Activated T-helper 2 cell treated with anti-CD3 and anti-CD28 coated beads, Interferon-gamma antibody, Interleukin-2, Interleukin-4, amounts not matched to agents 10 μg/mL and 5 μg/mL and 100 μg/mL, durations not matched to agents 14 hours and 24 hours and 36 hours (primary cell): ENCODE measurements at places on chromosomes 6 and 20. TPM values are rescaled to one million over a fixed set of nuclear protein-coding genes. Genes with fewer than 3 reads are reported as not detected.

DNA sequence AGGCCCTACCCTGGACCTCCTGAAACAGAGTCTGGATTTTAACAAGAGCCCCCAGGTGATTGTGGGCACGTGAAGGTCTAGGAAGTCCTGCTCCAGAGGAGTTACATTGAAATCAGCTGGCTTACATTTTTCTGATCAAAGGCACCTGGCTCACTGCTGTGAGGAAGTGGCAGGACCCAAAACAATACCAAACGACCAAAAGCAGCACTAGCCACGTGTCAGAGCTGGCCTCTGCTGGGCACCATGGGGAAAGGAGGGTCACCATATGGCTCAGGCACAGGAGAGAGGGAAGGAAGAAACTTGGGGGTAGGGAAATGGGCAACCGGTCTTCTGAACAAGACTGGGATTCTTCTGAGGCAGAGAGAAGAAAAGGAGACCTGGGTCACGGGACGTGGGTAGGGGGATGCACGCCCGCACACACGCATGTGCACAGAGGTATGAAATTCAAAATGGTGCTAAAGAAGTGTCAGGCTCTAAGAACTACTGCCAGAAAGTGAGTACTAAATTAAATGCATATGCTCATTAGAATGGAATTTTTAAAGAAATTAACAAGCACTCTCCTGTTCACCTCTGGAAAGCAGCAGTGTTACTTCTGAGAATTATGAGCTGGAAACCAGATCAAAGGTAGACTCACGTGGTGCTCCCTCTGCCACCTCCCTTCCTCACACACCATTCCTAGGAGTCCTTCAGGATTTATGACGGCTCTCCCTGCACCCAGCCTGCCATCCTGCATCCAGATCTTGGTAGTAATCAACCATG is 113.6 kb downstream of the TRERF1 start:
- DNase-seq, result no peak

DNA sequence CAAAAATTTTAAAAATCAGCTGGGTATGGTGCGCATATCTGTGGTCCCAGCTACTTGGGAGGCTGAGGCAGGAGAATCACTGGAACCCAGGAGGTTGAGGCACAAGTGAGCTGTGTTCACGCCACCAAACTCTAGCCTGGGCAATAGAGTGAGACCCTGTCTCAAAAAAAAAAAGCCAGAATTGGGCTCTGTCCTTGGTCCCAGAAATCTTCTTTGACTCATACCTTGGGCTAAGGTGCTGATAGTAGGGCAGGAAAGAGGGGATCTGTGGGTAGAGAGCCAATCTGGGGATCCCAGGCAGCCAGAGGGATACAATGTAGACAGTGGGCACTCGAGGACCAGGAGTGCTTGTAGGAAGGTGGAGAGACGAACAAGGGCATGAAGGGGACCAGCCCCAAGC is 13.3 kb downstream of the ETV7 start:
- DNase-seq, result no peak

DNA sequence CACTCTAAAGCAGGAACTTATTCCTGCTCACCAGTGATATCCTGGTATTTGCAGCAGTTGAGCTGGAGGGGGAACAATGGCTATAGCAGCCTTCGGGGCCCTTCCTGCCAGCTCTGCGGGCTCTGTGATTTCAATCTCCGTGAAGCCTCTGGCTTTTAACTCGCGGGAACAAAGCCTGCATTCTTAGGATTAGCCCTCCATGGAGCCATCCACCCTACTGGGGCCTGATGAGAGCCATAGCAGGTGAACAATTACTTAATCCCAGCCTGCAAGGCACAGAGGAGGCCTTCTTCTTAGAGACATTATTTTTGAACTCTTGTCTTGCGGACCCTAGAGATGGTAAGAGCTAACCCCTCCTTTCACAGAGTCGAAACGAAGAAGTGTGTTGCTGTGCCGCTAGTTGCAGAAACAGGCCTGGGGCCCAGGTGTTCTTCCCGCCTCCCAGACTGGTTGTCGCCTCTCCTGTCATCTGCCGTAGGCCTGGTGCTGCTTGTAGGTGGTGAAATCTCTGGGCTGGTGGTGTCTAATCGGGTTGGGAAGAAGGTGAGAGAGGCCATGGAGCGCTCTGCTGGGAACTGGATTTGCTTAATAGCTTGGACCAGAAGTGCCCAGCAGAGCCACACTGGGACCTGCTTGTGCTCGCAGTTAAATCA is 9.7 kb downstream of the GHRH start:
- no peak for DNase-seq

DNA sequence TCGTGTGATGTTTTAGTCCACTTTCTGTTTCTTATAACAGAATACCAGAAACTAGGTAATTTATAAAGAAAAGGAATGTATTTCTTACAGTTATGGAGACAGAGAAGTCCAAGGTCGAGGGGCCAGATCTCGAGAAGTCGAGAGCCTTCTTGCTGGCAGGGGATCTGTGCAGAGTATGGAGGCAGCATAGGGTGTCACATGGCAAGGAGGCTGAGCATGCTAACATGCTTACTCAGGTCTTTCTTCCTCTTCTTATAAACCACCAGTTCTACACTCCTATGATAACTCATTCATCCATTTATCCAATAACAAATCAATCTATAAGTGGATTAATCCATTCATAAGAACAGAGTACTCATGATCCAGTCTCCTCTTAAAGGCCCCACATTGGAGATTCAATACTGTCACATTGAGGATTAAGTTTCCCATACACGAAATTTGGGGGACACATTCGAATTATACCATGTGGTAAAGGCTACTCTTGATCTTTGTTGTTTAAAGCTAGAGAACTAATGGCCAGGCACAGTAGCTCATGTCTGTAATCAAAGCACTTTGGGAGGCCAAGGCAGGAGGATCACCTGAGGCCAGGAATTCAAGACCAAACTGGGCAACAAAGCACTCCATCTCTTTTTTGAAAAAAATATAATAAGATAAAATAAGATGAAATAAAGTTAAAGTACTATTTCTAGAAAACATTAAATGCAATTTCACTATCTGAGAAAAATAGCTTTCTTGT is 2.1 kb downstream of the GOPC start:
- no peak for DNase-seq

- DNase-seq, result no peak
These were observed 3.9 kb downstream of the MAP7 start for GRCh38 chr6:136546331-136546730.

GRCh38 chr6:13234130-13234529 is 94.2 kb downstream of the TBC1D7 start:
- no peak for DNase-seq

DNA sequence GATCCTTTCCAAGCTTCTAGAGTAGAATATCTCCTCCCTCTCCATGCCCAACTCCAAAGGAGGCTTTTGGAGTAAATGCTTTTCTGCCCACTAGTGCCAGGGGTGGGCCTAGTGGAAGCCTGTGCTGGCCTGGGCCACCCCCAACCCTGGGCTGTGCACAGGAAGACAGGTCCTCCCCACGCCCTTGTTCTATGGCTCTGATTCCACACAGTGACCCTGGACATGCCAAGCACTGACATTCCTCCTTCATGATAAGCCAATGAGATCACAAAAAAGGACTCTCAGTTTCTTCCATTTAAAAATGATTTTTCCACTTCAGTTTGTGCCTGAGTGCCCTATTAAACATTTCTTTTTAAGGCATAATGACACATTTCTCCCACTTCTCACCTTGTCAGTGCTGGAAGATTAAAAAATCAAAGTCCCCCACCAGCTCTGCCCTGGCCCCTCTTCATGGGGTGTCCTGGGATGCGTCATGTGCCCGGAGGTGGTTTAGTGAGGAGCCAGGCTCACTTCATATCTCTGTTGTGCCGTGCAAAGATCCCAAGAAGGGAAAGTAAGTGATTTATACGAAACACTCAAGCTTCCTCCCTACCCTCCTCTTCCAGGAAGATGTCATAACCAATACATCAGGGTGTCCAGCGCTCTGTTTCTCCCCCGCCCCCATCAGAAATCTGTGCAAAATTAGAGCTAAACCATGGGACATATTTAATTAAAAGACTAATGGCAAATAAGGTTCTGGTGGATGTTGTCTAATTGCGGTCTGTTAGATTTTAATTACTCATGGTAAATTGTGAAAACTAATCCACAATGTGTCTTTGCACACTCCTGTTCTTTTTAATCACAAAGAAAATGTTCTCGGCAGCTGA is 255.0 kb downstream of the NRN1 start:
- no peak for DNase-seq

DNA sequence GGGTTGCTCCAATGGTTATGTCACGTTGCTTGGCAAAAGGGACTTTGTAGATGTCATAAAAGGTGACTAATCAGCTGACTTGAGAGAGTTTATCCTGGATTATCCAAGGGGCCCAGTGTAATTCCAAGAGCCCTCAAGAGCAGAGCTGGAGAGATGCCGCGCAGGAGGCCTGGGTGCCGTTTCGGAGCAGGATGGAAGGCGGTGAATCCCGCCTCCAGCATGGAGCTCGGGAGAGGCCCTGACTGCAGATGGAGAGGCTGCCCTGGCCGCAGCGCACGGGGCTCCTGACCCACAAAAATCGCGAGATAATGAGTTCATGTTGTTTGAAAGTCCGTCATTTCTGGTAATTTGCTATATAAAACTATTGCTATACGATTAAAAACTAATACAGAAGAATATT is 219.8 kb downstream of the ZDHHC14 start:
- no peak for DNase-seq

GRCh38 chr20:3674995-3675900 is 6.6 kb downstream of the ADAM33 start:
- no peak for DNase-seq

DNA sequence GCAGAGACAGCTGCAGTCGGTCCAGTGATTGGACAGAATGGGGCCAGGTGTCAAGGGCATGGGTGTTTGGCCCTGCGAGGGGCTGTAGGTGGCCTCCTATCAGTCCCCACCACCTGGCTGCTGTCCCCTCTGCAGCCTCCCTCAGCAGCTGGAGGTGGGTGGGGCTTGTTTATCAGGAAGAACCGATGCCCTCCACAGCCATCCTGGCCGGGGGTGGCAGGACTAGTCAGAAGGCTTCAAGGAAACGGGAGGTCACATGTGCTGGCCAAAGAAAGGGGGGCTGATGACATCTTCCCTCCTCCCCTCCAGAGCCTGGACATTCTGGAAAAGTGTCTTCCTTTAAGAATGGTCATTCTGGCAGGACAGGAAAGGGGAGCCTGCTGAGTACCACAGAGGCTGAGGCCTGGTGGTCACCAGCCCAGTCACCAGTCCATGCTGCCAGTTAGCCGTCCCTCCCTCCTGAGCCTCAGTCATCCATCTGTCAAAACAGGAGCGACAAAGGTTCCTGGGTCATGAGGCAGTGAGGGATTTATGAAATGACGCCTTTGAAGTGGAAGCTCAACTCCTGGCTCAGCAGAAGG is 4.1 kb downstream of the FAM210B start:
- no peak for DNase-seq

Gene MEI4
- not detected in 2 replicates for total RNA-seq

DNA sequence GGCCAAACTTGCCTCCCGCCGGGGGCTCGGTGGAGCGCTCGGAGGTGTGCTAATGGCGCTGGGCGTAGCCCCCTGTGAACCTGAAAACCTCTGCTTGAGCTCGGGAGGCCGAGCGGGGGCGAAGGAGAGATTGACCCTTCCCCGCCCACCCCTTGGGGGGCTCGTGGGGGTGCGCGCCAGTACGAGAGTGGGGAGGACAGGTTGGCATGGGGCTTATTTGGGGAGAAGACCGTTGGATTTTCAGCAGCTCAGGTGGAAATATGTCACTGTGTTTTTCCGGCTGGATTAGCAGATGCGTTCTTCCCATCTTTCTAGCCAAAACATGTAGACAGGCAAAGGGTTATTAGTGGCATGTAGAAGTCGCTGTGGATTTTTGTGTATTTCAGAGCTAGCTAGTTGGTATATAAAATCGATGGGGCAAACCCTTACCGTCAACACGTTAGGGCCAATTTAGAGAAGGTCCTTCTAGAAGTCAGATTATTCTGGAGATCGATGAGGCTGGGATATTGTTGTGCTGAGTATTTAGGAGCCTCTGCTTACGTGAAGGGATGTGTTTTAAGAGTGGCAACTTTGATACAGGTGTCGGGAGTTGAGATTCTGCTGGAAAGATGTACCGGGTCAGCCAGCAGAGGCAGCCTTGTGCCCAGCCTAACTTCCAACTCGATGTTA is 525 bp downstream of the NCOA7 start:
- peak; percentile 37 for DNase-seq

Gene ENPP3
- total RNA-seq, result 16.3 and 18.7 TPM in 2 replicates

- no peak for DNase-seq
These were observed 107.9 kb upstream of the KCNK16 start for GRCh38 chr6:39430446-39430845.

- no peak for DNase-seq
These were observed 293.2 kb downstream of the QKI start for GRCh38 chr6:163707387-163708355.

GRCh38 chr20:13022401-13023155 is 13.8 kb downstream of the SPTLC3 start:
- no peak for DNase-seq

Gene TINAG
- not detected in 2 replicates for total RNA-seq

Gene EYA4
- total RNA-seq, result not detected in 2 replicates

Gene RAB44
- not detected in 2 replicates for total RNA-seq

- DNase-seq, result no peak
These were observed 91.9 kb downstream of the MYLK4 start for GRCh38 chr6:2658788-2659187.

DNA sequence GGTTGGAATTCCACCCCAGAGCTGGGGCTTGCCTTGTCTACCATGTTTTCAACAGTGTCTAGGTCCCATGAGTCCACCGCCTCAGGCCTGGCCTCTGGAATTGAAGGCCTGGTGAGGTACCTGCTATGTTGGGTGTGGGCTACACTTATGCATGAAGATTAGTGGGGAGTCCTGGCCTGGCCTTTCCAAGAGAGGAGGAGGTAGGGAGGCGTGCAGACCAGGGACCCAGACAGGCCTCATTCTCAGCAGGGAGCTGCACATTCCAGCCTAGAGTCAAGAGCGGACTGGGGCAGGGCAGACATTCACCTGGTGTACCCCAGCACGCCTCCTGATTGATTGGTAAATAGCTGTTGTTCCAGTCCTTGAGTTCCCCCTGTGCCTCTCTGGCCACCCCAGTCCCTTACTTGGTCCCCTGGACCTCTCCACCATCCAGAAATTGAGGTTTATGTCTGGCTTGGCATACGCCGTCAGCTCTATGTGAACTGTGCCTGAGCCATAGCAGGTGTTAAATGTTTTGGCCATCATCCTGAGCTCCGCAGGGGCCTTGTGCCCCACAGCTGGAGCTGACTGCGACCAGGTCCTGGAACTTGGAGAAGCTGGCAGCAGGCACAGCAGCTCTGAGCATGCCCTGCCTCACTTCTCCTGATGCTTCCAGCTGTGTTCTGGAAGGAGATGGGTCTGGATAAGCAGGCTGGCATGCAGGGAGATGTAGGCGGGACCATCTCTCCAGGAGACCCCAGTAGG is 8.2 kb upstream of the VEGFA start:
- DNase-seq, result no peak

Gene HCRTR2
- total RNA-seq, result not detected in 2 replicates

Gene AVP
- total RNA-seq, result not detected in 2 replicates

Gene OTOR
- not detected in 2 replicates for total RNA-seq
